ENCODE measurements at places on chromosomes 2 and 18.

GRCh38 chr2:27796791-27797765, 25.6 kb downstream of the MRPL33 start:
- no peak for DNase-seq

GRCh38 chr2:12338946-12339697, 377.6 kb upstream of the TRIB2 start:
- no peak for DNase-seq

- DNase-seq: no peak
These were observed 62.6 kb downstream of the NFATC1 start for GRCh38 chr18:79458131-79458838.

DNA sequence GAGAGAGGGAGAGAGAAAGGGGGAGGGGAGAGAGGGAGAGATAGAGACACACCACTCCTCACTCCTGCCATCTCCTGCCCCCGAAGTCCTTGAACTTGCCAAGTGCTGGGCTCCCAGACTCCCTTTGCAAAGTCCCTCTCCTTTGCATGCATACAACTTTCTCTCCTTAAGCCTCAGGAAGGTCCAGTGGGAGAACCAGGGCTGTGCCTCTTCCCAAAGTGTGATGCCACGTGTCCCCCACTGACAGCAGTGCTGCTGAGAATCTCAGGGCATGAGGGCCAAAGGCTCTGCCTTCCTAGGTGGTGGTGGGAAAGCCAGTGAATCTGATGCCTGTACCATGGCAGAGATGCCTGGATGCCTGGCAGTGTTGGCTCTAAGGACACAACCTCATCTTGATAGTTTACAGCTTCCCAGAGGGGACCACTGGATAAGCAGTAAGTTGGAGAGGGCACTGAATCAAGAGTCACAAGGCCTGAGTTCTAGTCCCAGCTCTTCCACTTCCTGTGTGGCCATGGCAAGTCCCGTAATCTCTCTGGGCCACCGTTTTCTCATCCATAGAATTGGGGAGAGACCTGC, 103.4 kb downstream of the CLIP4 start:
- DNase-seq: no peak

DNA sequence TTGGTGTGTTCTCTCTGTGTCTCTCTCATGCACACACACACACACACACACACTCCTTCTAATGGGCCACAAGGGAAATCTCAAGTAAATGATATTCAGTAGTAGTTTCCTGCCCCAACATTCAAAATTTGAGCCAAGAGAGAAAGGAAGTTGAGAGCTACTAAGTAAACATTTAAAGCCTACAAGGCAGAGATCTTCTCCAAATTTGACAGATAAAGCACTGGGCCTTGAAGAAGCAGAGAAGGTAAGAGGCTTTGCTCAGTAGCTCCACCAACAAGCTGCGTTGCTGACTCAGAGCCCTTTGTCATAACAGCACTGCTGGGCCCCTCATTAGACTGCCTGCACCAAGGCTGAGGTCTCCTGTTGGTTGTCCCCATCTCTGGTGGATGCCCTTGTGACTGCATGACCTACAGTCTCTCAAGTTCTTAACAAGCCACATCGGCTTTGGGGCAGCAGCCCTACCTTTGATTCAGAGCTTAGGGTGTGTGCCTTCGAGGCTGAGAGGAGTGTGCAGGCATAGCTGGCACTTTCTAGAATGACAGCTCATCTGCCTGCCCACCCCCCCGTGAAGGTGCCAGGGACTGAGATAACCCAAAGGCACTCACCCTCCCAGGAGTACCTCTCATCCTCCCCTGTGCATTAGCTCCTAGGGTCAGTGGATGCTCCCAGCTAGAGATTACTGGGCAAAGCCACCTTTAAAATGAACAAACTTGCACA, 32.3 kb upstream of the NEB start:
- no peak for DNase-seq

- DNase-seq: no peak
These were observed 94.3 kb upstream of the ZNF516 start for GRCh38 chr18:76589316-76589715.

GRCh38 chr2:173217116-173217840, 137.4 kb upstream of the CDCA7 start:
- DNase-seq: no peak

GRCh38 chr2:176104316-176105077, 2.6 kb upstream of the HOXD11 start:
- no peak for DNase-seq

- DNase-seq: no peak
These were observed 24.2 kb upstream of the CAB39 start for GRCh38 chr2:230688490-230688889.

Measured in GM19239 (cell line).